Stimulated activated CD4-positive, alpha-beta T cell treated with anti-CD3 and anti-CD28 coated beads, Interleukin-1b, Interleukin-23, amount 100 ng/mL, for 1 hour (primary cell): ENCODE measurements at places on chromosomes 4 and X.

- no peak for DNase-seq
Observed at GRCh38 chrX:138754861-138755260, 43.3 kb upstream of the FGF13 start.

DNA sequence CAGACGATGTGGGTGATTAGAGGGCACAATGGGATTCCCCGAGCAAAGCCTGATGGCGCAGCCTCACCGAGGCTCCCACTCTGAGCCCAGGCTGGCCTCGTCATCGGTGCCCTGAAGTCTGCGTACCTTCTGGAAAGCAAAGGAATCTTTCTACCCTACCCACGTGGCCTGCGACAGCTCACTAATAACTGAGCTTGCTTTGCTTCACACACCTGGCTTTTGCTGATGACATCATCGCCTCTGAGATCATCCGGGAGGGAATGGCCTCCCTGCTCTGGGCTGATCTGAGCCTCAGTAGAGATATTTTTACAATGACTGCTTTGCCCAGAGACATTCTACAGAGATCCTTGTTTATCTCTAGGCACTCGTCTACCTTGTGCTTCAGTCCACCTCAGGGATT lies 45.4 kb upstream of the PDLIM3 start:
- no peak for DNase-seq

DNA sequence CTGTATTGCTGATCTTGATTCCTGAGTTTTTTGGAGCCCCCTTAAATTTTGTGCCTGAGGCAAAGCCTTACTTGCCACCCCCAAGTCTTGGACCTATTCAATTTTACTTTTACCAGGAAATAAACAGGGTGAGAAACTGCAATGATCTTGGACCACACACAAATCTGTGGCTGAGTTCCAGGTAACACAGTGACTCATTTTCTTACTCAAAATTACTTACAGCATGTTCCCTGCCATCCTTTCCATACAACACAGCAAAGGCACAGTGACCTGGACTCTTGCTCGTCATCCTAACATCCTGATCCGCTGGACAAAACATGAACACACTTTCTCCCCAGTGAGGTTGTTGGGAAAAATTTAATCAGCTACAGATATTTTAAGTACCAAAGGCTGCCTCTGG lies 60.7 kb upstream of the S100G start:
- no peak for DNase-seq

GRCh38 chr4:100169491-100170485 lies 20.5 kb downstream of the DDIT4L start:
- DNase-seq, result no peak

DNA sequence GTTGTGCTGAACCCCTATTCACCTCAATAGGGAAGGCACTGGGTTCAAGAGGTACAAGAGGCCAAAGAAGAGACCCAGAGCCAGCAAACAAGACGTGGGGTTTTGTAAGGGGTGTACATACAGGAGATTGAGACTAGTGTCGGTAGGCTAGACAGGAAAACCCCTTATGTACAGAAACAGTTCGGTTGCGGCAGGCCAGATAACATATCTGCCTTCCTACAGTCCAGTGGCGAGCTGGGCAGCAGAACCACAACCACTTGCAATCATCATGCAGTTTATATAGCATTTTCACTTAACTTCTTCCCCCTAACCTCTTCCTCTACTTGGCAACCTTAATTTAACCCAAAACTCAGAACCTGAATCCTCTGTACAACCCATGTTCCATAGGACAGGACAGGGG lies 422.2 kb downstream of the PDHA2 start:
- no peak for DNase-seq

- no peak for DNase-seq
Observed at GRCh38 chr4:54073271-54073880, 9.0 kb upstream of the CHIC2 start.

DNA sequence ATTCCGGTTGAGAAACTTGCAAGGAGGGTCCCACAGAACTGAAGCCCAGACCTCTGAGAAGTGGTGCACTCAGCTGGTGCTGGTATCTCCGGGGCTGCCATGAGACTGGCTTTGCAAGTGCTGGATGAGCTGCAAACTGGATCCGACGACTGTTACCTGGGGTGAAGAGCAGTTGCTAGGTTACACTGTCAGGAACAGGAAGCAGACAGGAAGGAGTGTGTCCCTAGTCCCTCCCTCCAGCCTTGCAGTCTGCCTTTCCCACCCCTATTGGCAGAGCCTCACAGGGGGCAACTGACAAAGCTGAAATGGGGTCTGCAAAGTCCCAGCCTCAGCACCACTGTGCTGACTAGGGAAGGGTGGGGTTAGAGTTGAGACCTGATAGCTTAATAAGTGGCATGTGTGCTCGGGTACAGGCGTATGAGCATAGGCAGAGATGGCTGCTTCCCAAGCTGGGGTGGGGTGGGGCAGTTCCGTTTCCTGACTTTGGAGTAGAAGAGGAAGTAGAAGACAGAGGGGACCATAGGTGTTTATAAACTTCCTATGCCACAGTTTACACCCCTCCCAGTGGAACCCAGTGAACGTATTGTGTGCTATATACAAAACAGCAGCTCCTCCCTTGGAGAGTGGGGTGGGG lies 18.0 kb downstream of the PPEF1 start:
- DNase-seq, result no peak

DNA sequence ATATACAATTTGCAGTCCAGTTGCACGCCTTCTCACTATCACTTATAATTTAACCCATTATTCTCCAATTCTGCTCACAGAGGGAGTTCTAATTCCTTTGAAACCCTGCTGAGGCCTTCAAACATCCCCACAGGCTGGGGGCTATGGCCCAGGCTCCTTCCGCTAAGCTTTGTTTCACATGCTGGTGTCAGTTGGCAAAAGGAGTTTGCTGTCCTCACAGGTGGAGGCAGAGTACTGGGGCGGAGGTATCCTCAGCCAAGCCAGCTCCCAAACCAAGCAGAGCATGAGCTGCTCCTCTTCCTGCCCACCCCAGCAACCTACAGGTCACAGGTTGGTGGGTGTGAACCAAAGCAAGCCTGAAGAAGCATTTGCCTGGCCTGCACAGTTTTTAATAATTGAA lies 21.5 kb downstream of the BTC start:
- DNase-seq, result no peak

DNA sequence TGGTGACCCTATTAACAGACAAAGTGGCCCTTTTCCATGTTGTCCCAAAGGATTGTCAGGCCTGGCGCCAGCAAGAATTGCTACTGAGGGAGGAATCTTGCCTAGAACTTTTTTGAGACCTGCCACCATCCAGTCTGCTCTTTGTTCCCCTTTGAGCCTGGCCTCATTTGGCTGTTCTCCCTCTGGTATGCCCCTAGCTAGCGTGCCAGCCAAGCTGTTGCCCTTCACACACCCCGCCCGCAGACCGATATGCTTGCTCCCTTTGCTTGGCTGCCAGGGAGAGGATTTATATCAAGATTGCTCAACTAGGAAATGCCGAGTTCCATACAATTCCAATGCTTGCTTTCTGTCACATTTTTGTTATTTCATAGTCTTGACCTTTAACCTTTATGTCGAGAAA lies 24.4 kb downstream of the IGSF1 start:
- DNase-seq, result no peak

DNA sequence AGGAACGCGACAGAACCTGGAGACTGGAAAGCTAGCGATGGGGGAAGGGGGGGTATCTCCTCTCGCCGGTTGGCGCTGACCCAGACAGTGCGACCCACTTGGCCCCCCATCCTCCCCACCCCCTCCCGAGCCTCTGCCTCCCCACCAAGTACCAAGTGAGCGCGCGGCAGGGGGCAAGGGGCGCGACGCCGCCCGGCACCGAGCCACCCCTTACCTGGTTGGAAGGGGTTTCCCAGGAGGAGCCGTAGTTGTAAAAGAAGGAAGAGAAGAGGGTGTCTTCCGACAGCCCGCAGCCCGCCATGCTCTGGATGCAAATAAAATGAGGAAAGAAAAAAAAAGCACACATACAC lies 112.2 kb downstream of the DHX15 start:
- DNase-seq, result no peak

- no peak for DNase-seq
Observed at GRCh38 chr4:75786938-75787337, 62.6 kb downstream of the USO1 start.

DNA sequence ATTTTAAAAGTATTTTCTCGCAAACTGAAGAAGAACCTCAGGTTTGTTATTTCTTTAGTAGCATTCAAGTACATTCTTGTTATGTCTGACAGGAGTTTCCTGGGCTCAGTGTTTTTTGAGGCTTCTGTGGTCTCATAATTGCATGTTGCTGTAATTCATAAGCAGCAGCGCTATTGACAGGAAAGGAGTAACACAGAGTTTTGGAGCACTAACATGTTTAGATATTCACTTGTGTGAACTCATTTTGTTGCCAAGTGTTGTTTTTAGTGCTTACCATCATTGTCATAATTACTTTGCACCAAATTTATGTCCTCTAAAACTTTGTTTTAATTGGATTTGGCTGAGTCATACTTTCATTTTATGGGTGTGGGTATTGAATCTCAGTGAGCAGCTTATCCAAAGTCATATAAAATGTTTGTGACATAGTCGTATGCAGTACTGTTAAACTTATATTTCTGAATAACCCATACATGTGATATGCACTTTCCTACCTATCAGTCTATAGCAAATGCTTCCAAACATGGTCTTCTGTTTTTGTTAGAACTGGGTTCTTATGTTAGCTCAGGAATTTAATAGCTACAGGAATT lies 358.7 kb upstream of the CTSO start:
- no peak for DNase-seq

DNA sequence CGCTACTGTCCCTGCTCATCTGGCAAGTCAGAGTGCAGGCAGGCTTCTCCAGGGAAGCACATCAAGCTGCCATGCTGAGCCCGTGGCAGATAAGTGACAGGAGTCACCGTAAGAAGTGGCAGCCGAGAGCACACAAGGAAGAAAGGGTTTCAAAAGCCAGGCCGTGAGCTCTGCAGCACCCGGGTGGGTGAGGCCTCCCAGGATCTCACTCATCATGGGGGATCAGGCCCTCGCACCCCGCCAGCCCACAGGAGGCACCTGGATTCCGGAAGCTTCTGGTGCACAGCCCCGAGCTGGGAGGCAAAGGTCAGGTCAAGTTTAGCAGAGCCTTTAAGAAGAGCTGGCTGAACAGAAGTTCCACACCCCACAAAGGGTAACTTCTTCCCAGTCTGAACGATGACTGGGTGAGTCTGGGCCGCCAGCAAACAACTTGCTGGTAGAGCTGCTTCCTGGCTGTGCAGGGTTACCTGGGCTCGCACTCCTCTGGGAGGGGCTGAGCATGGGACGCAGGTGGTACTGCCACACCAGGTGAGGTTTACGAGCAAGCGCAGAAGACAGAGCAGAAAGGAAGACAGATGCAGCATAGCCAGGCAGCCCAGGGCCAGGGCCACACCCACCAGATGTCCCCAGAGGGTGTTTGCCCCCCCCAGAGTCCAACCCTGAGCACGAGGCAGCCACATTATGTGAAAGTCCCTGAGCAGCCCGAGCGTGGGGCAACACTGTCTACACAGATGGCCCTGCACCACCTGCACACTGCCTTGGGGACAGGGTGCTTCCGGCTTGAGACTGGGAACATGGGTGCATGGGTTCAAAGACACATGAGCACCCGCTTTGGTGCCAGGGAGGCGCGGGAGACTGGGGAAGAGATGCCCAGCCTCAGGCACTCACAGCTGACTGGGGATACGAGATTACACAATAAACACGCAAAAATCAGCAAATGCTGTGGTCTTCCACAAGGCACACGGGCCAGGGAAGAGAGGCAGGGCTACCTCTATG lies 7.7 kb downstream of the CCNQ start:
- no peak for DNase-seq

- DNase-seq, result no peak
Observed at GRCh38 chrX:113391875-113392274, 551.2 kb upstream of the AMOT start.

GRCh38 chrX:131633285-131633917 lies 89.5 kb downstream of the OR13H1 start:
- peak; percentile 5 for DNase-seq

GRCh38 chr4:158015241-158015640 lies 157.6 kb downstream of the GASK1B start:
- DNase-seq, result no peak

DNA sequence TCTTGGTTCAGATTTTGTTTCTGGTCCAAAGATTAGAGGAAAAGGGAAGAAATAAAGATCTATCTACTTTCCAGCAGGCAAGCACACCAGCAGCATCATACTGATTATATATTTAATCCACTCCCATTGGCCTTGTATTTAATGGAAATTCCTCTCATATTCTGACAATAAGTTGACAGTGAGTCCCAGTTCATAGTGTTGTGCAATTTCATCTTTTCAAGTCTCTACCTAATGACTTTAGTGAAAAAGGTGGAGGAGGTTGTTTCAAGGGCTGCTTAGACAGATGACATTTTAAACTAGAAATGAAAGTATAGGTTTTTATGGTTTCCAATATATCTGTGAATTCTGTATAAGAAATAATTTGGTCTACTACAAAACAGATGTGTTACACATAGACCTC lies 298.6 kb downstream of the PABPC4L start:
- no peak for DNase-seq

DNA sequence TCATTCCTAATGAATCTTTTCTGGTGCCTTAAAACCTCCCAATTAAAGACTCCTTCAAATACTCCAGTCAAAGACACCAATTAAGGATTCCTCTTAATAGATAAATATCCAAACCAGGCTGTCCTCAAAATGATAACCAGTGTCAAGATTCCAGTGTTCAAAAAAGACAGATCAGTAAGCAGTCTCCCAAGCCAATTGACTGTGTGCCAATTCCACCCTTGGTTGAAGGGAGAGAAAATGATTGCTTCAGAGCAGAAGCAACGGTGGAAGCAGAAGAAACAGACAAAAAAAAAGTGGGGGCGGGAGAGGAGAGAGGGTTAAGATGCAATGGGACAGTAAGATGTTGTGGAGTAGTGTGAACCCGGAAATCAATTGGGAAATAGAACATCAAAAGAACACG lies 216.0 kb upstream of the FTHL17 start:
- no peak for DNase-seq

DNA sequence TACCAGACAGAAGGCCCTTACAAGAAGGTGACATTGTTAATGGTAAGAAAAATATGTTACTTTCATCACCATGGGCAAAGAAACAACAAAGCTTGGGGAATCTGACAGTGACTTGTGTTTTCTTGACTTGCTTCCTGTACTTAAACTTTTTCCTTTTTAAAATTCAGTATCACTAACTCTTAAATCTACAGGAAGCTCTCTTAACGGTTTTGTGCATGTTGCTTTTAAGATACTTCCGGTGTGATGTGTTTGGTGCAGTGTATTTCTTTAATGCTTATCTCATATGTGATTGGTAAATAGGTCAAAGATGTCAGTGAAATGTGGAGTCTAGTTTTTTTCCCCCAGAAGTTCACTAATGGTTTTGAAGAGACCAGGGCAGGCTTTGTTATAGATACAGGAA lies 45.2 kb downstream of the ADH5 start:
- no peak for DNase-seq

GRCh38 chr4:81258841-81259550 lies 44.0 kb upstream of the PRKG2 start:
- no peak for DNase-seq

- no peak for DNase-seq
Observed at GRCh38 chr4:153506341-153507309, 40.5 kb downstream of the TMEM131L start.

GRCh38 chrX:14064626-14065432 lies 35.1 kb upstream of the GEMIN8 start:
- no peak for DNase-seq

- no peak for DNase-seq
Observed at GRCh38 chrX:27917713-27918500, 63.3 kb downstream of the DCAF8L1 start.

GRCh38 chr4:171812333-171812664 lies 905 bp upstream of the GALNTL6 start:
- no peak for DNase-seq

- no peak for DNase-seq
Observed at GRCh38 chr4:18735740-18736268, 714.2 kb upstream of the LCORL start.
